ENCODE measurements at places on chromosomes 6 and 20.
A peak's percentile ranks its signal among the peaks of the same experiment; 100 is the strongest.

DNA sequence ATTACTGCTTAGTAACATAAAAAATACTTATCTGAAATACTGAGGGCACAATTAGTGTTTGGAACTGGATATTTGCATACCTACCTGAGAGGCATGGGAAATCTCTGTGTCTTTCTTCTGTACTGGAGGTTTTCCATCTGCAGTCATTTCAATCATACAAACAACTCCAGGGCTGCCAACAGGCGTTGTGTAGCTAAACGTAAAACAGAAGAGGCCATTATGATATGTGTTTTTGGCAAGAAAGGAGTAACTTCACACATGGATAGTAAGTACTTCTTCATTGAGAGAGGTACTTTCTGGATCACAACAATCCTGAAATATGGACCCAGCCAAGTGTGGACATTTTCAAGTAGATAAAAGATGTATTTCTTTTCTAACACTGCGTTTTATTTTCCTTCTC, 363.4 kb downstream of the PHF3 start:
- no peak for DNase-seq

DNA sequence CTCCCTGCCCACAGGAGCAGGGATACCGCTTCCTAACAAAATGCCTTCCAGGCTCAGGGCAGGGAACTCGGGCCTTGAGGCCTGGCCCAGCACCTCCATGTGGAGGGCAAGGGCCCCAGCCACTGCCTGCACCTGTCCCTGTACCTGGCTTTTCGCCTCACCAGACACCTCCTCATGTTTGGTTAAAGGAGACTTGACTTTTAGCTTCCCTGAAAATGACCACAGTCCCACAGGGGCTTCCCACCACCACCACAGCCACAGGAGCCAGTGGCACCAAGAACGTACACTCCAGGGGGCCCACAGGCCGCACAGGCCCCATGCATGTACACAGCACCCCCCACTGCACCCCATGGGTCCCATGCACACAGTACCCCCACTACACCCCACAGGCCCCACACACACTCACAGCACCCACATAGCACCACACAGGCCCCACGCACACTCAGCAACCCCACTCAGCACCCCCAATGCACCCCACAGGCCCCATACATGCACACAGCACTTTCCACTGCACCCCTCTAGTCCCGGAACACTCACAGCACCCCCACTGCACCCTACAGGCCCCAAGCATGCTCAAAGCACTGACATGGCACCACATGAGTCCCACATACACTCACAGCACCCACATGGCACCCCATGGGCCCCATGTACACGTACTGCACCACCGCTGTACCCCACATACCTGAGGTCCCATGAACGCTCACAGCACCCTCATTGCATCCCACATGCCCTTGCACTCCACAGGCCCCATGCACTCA, 86.5 kb downstream of the GINS1 start:
- DNase-seq: no peak

DNA sequence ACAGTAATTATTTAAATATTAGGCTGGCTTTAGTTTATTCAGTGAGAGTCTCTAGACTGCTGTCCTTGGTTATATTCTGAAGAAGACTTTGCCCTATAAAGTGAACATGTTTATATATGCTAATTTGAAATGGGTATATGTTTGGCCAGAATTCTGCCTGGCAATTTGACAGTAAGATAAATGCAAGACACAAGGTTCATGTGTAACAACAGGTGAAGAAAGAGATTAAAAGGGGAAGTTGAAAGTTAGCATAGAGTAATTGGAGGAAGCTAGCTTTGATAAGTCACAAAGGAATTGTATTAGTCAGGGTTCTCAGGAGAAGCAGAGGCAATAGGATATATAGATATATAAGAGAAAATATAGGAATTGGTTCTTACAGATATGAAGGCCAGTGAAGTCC, 191.4 kb downstream of the CENPW start:
- no peak for DNase-seq

- peak; percentile 63 for DNase-seq
These were observed 36.0 kb downstream of the ARFGEF2 start for GRCh38 chr20:48957533-48957932.

- no peak for DNase-seq
These were observed 816.7 kb upstream of the FLRT3 start for GRCh38 chr20:15154070-15154469.

- no peak for DNase-seq
These were observed 490.4 kb downstream of the FRK start for GRCh38 chr6:115570331-115570730.

DNA sequence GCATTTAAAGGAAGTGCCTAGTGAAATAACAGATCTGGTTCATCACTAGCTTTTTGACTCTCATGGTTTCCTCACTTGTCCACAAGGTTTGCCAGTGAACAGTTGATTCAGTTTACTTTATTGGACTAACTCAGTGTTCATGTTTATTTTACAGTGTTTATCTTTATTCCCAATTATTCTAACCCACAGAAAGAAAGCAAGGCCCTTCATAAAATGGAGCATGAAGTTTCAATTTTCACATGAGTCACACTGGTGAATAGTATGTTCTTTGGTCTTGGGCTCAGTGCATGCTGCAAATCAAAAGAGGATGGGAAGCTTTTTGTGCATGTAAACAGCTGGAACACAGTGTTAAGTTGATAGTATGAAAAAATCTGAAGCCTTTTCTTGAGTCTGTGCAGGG, 217.6 kb upstream of the HDDC2 start:
- DNase-seq: no peak

GRCh38 chr20:34562641-34563040, 4.1 kb downstream of the MAP1LC3A start:
- peak; percentile 42 for DNase-seq

GRCh38 chr6:72890233-72890632, 268.4 kb downstream of the KCNQ5 start:
- no peak for DNase-seq

DNA sequence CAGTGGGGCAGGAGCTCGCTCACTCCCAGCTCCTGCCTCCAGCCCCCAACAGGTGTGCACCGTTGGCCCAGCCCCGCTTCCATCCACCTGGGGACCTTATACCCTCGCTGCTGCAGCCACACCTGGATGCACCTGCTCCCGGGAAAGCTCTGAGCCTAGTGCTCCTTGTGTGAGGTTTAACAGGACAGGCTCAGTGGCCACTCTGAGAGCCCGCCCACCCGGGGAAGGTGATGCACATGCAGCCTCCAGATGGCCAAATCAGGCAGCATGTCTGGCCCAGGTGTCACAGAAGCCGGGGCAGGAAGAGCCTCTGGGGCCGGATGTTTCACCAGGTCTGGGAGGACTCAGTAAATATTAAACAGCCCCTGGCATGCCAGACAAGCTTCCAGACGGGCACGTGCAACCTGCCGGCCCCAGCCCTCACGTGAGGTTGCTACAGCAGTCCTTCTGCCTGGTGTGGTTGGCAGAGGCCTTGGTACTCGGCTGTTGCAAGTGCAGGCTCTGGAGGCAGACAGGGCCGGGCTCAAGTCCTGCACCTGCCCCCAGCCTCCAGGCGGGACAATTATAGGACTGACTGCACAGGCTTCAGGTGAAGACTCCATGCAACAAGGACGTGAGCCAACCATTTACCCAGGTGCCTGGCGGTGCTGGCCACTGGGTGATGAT, 66.9 kb downstream of the RIPOR3 start:
- no peak for DNase-seq

- DNase-seq: peak; percentile 30
These were observed 88.6 kb upstream of the E2F3 start for GRCh38 chr6:20313051-20313450.

DNA sequence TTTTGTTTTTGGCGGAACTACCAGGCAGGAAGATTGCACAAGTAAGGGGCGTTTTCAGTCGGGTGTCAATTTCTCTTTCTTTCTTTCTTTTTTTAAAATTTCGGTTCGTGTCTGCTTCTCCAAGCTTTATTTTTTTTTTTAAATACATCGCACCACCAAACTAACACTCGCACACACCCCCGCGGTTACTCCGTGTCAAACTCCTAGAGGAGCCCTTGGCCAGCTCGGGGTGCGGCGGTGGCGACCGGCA, 338 bp downstream of the UTRN start:
- no peak for DNase-seq

DNA sequence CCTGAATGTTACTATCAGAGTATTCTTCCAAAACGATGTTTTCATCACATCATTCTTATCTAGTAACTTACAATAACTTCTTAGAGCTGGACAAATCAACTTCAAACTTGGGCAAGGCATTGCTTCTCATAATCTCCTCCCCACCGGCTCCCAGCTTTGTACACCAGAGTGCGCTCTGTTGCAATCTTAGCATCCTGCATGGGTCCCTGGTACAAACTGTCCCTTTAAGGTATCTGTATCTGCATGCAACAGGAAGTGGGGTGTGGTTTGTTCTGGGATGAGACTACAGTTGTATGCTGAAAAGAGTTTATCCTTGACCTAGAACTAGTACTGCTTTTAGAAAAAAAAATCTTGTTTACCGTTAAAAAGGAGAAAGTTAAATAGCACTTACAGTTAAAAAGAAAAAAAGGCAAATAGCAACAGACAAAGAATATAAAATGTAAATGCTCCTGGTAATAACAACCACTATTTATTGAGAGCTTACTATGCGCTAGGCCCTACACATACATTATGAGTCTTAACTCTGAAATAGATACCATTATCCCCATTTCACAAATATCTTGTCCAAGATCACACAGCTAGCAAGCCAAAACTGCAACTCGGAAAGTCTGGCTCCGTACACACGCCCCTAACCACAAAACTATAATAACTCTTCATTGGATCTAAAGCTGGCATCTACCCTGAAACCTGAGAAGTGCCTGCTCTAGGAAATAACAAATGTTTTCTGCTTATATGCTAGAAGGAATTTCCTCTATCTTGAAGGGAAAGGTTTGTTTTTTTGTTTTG, 9.8 kb upstream of the HECA start:
- DNase-seq: peak; percentile 49

DNA sequence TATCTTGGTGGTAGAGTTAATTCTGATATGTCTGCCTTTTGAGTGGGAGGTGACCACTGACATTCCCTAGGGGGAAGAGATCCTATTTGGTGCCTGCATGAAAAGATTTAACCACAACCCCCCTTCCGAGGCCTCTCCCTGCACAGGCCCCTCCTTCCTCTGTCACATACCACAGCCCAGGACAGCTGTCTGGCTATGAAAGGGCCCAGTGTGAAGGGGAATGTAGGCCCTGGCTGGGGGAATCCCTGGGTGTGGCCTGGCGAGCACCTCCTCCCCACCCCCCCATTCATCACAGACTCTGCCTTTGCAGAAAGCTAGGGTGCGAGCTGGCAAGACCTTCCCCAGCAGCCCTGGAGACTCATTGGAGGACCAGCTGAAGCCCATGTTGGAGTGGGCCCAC, 27.4 kb upstream of the MAPRE1 start:
- DNase-seq: no peak

DNA sequence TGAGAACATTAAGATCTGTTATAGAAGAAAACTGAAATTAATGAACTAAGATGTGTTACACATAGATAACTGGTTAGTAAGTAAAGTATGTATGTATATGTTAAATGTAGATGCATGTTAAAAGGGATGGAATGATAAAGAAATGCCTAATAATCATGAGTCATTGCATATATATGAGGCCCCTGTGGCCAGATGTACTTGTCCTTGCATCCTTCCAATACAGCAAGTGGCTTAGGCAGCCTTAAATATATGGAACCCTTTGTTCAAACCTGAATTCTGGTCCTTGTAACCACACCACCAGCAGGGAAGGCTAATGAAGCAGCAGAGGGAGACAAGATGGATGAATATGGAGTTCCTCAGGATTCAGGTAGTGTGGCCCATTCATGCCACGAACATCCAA, 9.8 kb upstream of the AKAP7 start:
- DNase-seq: no peak

DNA sequence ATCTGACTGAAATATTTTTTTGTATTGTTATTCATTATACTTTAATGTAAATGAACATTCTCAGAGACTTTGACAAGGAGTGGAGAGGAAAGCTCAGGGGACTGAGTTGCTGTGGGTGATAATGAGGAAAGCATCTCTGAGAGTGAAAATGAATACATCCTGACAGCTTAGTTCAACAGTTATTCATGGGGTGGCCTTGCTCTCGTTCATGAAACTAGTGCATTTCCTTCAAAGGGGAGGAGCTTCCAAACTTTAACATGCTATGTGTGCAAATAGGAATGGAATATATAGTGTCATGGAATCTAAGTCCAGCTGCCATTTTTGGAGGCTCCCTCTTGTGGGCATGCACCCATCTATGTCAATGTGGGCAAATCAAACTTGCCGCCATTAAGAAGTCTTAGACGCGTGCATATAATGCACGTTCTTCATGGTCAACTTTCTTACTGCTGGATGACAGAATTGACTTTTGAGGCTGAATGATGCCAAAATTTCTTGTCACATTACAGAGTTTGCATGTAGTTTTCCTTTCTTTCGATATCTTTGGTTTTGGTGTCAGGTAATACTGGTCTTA, 124.3 kb upstream of the TMEM170B start:
- DNase-seq: no peak

DNA sequence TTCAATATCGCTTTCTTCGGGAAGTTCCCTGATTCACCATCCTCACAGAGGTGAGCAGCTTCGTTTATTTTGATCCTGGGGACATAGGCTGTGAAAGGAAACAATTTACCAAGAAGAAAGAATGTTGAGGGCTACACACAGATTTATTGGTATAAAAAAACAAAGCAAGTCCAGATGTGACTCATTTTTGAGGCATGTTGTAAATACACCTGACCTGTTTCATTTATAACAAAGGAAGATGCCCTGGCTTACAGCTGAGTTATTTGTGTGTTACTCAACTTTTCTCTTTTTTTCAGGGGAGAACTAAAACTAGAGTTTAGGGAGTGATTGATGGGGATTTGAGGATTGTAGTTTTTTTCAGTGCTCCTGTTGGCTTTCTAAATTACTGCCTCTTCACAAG, 489.5 kb downstream of the CBLN4 start:
- DNase-seq: no peak

DNA sequence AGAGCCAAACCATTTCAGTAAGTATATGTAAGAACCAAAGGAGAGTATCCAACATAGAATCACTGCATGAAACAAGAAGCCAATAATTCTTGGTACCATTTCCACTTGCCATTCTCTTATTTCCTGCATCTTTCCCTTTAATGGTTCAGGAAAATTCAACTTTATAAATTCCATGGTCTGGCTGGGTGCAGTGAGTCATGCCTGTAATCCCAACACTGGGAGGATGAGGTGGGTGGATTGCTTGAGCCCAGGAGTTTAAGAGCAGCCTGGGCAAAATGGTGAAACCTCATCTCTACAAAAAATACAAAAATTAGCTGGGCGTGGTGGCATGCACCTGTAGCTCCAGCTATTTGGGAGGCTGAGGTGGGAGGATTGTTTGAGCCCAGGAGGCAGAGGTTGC, 21.2 kb downstream of the NHLRC1 start:
- no peak for DNase-seq

GRCh38 chr6:159169193-159169555, at the start of gene FNDC1:
Gene FNDC1 (plus strand): TSS chr6:159169400. CDS start chr6:159169597, 197 bp downstream.
- DNase-seq: no peak

- DNase-seq: no peak
These were observed 4.5 kb upstream of the ZNF451 start for GRCh38 chr6:57085471-57085870.

GRCh38 chr20:47699818-47700217, 85.5 kb downstream of the SULF2 start:
- no peak for DNase-seq

GRCh38 chr6:148999501-148999900, 252.7 kb downstream of the UST start:
- no peak for DNase-seq
